ENCODE measurements at places on chromosomes 2 and 18.
A peak's percentile ranks its signal among the peaks of the same experiment; 100 is the strongest.

GRCh38 chr2:128644718-128645256 lies 326.1 kb upstream of the HS6ST1 start:
- DNase-seq = no peak

- DNase-seq = no peak
Observed at GRCh38 chr2:113762377-113763118, 6.1 kb upstream of the SLC35F5 start.

- DNase-seq = no peak
Observed at GRCh38 chr2:98089941-98090340, 3.0 kb downstream of the VWA3B start.

DNA sequence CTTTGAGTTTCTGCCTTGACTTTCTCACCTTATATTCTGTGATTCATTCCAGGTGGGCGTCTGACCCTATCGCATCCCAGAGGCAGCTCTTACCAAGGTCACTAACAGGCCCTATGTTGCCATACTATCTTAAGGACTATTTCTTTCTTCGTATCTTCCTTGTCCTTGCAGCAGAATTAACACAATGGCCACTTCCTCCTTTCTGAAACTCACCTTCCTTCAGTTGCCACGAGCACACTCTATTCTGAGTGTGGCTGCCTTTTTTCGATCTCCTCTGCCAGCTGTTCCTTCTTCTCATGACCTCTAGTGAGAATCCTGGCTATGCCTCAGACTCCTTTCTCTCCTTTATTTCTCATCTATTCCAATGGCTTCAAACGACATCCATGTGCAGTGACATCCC lies 160.4 kb upstream of the CCDC195 start:
- DNase-seq = no peak

DNA sequence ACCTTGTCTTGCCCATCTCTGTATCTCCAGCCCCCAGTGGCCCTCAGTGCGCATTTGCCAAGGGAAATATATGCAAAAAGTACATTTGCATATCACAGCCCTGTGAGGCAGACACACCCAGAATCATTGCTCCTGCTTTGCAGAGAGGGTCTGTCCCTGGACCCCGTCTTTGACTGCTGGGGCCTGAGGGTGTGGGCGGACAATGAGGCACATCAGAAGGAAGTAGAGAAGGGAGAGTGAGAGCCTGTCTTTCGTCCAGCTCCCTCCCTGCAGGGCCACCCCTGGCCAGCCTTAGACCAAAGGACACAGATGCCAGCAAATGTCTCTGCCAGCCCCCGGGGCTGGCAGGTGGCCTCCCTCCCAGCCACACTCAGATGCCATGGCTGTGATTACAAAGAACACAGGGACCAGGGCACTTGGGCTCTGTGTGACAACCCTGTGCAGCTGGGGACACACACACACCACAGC lies 516.2 kb upstream of the MYT1L start:
- peak; percentile 98 for DNase-seq

DNA sequence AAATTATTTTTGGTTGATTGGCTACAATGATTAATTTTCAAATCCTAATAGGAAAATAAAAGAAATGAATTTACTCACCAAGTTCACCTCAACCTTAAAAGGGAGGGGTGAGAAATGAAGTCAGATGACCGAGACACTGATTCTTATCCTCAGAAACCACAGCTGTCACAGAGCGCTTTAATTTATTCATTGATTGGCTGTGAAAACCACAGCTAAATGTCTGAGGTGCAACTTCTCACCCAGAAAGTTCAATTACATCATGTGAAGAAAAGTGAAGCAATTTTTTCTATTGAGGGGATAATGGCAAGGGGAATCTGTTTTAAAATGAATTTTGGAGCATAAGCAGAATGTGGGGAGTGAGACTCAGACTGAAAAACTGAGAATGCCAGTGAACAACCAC lies 128.4 kb downstream of the RNF152 start:
- no peak for DNase-seq

DNA sequence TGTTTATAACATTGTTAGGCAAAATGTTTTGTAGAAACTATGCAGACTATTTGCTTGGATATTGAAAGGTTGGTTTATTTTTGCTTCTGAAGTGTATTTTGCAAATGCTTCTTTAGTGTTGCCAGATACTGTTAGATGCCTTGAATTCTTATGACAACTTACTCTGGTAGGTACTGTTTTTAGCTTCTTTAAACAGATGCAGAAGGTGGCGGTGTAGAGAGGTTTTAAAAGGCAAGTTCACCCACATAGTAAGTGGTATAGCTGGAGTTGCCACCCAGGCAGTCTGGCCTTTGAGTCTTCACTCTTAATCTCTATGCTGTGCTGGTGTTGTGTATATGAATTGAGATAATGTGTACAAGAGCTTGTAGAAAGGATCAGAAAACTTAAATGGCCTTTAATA lies 3.6 kb downstream of the PCYOX1 start:
- DNase-seq = no peak

DNA sequence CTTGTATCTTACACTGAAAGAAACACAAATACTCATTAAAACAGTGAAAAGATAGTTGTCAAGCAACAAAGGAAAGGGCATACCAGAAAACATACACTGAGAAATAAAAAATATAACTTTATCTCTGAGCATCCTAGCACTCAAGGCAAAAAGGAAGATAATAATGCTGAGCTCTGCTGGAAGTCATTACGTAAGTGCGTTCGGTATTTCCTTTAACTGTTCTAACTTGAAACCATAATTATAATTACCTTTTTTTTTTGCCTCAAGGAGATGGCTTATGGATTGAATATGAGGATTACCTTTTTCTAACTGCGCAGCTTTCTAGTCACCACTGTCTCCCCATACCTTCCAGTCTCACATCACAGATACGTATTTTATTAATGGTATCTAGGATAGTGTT lies 308.1 kb downstream of the GBX2 start:
- no peak for DNase-seq

DNA sequence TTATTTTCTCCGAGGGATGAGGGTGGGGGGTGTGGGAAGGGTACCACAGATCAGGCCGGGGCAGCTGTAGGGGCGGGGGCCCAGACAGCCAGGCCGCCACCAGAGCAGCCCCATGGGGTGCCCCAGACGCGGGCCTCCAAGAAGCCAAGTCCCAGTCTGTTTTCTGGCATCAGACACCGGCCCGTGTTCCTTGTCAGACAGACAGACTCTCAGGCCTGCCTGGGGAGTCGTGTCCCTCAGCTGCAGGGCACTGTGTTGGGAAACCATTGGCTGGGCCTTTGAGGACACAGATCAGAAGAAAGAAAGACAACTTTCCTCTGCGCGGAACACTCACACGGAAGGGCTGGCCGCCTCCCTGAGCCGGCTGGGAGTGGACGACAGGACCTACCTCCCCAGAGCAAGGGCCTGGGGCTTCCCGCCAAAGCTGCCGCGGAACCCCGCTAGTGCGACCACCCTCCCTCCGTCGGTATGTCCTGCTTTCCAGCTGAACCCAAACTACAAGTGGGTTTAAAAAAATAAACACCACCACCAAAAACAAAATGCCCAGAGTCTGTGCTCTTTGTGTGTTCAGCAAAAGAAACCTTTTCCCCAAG lies 88.0 kb downstream of the SMAD7 start:
- no peak for DNase-seq

GRCh38 chr2:56077359-56077915 lies 106.4 kb upstream of the CCDC85A start:
- DNase-seq = peak; percentile 32

- DNase-seq = no peak
Observed at GRCh38 chr2:3914241-3914640, 210.9 kb downstream of the DCDC2C start.

GRCh38 chr18:46096651-46097300 lies 1.3 kb downstream of the ATP5F1A start:
- no peak for DNase-seq

DNA sequence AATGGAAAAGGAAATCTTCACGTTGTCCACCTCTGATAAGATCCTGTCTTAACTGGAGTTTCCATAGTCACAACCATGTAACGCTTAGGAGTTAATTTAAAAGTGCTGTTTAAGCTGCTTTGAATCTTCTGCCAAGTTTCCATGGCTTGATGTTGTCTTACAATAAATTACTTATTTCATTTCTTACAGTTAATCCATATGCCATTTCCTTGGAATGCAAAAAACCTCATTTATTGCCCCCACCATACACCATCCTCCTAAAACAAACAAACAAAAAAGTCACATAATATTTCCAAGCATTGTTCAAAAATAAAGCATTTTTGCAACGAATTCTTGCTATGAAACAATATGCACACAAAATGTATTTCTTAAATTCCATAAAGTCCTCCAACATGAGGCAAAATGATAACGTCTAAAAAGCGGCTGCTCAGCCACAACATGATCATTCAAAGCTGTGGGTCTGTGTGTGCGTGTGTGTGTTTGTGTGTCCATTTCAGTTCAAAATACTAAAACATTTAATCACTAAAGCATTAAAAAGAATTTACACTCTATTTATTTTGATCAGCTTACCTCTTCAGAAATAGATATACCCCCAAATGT lies 46.8 kb upstream of the PXDN start:
- no peak for DNase-seq

- DNase-seq = no peak
Observed at GRCh38 chr2:85712336-85712735, 18.2 kb downstream of the GNLY start.

GRCh38 chr2:207937253-207937652 lies 88.1 kb downstream of the PLEKHM3 start:
- no peak for DNase-seq

DNA sequence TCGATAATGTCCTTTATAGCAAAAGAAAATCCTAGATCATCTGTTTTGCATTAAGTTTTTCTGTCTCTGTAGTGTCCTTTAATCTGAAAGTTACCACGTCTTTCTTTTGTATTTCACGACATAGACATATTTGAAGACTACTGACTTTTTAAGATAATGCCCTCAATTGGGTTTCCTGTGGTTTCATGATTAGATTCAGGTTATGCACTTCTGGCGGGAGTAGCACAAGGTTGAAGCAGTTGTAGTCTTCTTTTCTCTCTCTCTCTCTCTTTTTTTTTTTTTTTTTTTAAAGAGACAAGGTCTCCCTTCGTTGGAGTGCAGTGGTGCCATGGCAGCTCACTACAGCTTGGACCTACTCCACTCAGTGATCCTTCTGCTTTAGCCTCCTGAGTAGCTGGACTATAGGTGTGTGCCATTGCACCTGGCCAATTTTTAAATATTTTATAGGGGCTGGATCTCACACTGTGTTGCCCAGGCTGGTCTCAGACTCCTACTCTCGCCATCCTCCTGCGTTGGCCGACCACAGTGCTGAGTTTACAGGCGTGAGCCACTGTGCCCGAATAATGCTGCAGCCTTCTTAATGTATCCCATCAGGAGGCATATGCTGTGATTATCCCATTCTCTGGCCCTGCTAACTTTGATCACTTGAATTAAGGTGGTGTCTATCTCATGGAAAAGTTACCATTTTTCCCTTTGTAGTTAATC lies 3.9 kb downstream of the INPP4A start:
- DNase-seq = no peak

DNA sequence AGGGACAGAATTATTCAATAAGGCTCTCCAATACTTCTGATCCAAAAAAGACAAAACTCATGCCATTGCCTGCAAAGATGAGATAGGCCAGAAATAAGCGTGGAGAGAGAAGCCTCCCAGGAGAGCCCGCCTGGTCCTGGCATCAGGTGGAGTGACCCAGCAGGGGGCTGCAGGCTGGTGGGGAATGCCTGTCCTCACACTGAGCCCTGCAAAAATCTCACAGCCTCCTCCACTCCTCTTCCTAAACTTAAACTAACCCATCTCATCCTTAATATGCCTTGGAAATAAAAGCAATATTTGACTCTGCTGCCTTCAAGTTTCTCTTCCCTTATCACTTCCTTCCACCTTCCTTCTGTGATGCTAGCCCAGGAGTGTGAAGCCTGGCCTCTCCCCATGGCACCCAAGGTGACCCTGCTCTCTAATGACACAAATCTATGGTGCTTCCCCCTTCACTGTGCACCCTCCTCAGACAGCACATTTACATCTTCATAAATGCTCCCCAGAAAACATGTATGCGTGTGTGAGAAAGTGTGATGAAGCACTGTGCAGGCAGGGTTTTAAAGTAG lies 218.4 kb downstream of the ANAPC1 start:
- DNase-seq = no peak

DNA sequence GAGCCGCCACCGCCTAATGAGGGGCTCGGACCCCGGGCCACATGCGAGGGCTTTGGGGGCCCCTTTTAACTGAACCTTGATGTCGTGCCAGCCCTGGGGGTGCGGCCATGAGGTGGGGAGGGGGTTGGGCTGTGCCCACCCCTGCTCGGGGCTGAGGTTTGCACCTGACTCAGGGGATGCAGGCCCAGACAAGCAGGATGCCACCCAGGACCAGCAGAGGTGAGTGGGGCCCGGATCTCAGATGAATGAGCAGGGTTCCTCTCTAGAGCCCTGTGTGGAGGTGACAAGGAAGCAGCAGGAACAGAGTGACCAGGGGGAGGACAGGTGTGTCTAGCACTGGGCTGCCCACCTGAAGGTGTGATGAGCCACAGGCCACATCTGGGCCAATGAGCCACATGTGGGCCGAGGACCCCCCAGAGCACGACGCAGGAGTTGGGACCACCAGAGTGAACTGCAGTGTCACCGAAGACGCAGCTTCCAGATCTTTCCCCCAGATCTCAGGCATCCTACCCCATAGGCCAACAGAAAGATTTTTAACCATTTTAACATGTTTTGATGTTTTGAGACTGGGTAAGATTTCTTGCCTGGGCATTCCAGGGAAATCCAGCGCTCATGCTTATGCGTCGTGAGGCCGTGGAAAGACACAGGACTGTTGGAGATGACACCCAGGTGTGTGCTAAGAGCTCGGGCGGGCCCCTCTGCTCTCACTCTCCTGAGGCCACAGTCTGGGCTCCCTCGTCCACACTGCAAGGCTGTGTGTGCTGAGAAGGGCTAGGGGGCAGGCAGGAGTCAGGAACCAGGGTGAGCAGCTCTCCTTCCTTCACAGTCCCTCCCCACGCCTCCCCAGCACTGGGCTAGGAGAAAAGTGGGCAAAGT lies 73.6 kb downstream of the DDX1 start:
- no peak for DNase-seq

DNA sequence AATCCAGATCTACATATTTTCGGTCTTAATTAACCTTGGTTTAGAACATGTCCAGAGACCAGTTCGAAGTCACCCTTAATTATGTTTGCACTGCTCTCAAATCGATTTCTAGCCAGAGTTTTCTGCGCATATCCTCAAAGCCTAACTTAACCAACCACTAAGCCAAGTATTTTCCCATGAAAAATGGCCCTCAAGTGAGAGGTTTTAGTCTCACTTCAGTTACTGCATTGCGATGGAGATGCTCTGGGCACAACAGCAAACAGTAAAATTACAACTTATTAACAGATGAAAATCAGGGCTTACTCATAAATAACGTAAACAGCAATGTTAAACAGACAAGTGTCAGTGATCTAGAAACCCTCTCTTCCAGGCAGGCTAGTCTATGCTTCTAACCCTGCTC lies 4.5 kb downstream of the RTN4 start:
- DNase-seq = no peak

DNA sequence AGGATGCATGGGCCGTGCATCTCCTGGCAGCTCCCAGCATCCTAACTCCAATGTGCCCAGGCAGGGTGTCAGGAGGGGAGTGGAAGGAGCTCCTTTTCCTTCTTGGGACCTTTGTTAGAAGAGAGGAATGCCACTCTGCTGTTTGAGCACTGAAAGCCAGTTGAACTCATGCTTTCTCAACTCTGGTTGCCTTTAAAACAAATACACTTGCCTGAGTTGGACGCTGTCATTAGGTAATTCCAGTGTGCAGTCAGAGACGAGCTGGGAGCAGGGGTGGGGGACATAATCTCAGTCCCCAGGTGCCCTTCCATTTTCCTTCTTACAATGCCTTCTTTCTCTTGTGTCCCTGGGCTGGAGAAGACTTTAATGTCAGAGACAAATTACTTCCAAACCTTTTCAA lies 44.4 kb upstream of the IL1R2 start:
- DNase-seq = no peak

- no peak for DNase-seq
Observed at GRCh38 chr18:12426924-12427323, 19.2 kb downstream of the PRELID3A start.
